ENCODE measurements at places on chromosomes 6 and 20.
A peak's percentile ranks its signal among the peaks of the same experiment; 100 is the strongest.

DNA sequence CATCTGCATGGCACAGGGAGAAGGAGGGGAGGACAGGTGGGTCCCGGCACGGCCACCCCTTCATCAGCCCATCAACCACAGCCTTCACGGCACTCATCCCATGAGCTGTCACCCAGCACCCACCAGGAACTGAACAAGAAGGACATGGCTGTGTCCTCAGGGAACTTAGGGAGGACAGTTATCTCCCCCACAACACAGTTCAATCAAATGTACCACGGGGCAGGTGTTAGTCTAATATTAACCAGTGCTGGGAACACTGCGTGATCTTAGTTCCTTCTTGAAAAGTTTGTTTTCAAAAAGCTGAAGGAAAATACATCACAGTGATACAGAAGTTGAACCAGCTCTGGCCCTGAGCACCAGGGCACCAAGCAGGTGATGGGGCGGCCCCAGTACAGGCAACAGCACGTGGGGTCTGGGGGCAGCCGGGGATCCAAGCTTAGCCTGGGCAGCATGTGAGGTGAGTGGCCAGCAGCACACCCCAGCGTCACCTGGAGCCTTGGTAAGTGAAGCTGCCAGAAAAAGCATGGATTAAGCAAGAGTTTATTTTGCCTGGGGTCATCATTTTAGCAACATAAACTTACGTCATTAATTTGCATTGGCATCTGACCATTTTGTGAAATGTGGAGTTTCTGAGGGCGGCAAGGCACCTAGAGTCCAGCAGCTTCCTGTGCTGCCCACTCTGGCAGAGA lies 35.5 kb upstream of the AFDN start:
- DNase-seq: no peak

- no peak for DNase-seq
These were observed 103.3 kb upstream of the DST start for GRCh38 chr6:56745971-56746370.

- DNase-seq: no peak
These were observed 6.4 kb downstream of the CEP43 start for GRCh38 chr6:167005350-167006159.

DNA sequence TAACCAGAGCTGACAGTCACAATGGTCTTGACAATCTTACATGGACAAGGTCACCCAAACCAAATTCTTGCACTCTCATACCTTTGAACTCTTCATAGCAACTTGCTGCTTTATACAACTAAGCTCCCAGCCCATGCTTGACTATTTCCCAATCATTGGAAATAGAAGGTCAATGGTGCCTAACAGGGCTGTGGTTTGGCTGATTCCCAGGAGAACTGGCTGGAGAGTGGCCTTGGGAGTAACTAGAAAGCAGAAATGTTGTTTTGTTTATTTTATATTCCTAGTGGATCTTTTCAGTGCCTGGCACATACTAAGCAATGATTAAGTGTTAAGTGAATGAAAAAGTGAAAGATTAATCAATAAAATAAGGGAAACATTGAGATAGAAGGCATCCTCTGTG lies 3.0 kb downstream of the SPINT4 start:
- no peak for DNase-seq

GRCh38 chr20:53833333-53834061 lies 236.9 kb downstream of the BCAS1 start:
- no peak for DNase-seq

DNA sequence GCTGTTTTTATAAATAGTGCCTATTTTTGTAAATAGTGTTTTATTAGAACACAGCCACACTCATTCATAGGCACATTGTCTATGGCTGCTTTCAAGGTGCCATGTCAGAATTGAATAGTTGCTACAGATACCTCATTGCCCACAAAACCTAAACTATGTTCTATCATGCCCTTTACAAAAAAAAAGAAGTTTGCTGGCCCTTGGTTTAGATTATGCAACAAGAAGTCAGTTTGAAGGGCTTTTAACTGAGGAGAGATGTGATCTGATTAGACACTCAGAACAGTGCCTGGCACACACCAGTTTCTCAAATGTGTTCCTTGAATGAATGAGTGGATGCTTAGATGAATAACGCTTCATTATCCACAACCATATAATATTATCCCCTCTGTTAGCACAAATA lies 366.1 kb downstream of the MAFB start:
- DNase-seq: no peak

DNA sequence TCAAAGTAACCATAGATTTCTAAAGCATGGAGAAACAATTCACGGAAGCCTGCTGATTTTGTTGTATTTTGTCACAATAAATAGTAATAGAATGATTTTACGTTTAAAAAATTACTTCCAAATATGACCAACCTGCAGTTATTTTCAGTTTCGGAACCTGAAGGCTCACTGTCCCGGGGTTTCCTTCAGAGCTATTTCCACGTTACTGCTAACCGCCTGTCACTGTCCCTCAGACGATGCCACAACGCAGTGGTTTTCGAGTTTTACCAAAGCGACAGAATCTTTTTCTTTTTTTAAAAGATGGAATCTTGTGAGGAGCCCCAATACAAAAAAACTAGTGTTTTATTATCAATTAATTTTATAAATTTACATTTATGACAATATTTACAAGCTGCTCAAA lies 40.5 kb downstream of the PSMG4 start:
- no peak for DNase-seq

- peak; percentile 37 for DNase-seq
These were observed 58.0 kb upstream of the TMEM200A start for GRCh38 chr6:130307752-130308361.

DNA sequence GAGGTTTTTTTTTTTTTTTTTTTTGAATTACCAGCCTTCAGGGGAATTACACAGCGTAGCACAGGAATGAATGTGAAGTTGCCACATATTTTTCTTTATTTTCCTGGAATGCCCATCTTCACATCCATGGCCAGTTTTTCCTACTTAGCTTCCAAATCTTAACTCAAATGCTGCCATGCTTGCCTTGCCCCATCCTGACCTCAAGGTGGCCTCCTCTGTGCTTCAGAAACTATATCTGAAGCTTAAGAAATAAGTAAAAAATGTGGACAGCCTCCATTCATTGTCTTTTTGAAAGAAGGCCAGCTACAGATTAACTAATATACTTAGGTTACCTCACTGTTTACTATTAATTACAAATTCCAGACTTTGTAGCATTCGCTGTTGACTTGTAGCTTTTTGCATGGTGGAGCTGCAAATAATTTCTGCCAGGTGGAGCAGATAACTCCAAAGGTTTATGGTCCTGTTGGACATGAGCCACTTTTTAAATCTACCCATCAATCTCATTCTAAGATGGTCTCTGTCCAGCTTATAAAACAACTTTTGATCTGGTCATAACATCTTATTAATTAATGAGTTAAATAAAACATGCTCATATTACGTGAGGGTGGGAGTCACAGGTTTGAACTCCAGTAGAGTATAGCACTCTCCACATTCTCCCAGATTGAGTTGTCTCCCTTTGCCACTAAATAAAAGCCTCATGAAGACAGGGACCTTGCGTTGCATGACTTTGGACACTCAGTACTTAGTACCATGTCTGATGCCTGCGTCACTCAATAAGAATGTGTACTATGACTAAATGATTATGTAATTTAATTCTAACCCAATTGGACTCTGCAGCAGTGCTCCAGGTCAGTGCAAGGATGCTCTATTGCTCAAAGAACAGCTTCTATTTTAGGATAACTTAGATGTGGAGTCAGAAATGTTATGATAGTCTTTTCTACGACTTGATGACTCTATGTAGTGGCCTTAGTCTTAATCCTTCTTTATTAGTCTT lies 678.6 kb upstream of the CITED2 start:
- DNase-seq: no peak

DNA sequence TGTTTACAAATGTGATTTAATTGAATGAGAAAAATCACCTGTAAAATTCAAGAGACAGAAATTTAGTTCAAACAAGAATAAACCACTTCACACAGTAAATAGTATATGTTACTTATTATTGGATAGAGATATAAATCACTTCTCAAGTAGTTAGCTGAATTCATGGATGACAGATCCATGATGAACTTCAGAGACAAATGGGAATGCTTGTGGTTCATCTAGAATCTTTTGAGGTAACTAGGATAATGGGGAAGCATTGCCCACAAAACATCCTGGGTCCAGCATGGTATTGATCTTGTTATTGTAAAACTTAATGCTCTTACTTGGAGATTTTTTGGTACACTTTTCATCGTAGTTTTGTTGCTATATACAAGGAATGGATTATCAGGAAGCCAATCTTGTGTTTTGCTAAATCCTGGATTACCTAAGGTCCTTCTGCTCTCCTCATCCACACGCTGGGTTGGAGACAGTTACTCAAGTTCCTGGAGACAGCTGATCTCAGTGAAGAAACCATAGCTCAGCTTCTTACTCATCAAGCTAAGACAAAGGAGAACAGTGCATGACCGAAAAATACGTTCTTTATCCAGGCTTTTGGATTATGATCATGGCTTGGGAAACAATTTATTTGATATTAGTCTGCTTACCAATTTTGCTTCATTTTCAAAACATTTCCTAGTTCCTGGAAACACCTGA lies 142.5 kb upstream of the PREP start:
- no peak for DNase-seq

GRCh38 chr20:36975099-36975818 lies 23.8 kb upstream of the SAMHD1 start:
- peak; percentile 68 for DNase-seq

DNA sequence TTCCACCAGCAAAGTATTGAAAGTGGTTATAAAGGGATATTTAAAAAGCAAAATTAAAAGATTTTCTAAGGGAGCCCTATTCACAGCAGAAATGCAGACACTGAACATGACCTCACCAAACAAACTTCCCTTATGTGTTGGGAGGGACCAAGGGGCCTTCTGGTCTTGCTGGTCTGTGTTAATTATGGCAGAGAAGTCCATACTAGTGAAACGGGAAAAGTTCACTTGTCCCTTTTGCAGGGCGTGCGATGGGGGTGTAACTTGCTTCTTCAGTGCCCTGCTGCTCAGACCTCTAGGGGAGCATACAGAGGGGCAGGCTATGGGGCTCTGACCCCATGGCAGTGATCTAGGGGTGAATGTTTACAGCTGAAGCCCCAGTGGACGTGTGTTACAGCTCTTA lies 53.0 kb upstream of the ZNF337 start:
- DNase-seq: no peak

DNA sequence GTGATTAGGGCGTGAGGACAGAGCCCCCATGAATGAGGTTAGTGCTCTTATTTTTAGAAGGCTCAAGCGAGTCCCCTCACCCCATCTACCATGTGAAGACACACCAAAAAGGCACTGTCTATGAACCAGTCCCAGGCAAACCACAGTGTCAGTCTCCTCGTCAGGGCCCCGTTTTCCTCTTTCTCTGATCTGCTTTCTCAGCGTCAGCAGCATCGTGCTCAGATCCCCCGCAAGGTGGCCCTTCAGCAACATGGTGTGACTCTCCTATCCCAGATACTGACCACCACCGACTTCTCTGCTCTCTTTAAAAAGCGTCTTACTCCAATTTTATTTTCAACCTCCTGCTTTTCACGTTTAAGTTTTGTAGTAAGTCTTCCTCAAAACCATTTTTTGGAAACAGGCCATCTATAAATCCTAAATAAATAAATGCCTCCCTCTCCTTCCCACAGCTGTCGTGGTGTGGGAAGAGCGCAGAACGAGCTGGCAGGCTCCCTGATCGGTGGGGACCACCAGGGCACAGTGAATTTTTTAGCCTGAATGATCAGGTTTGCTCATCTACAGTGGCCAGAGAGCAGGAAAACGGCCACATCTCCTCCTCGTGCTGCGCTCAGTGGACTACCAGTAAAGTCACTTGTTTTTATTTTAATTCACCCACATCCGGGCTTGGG lies 113.1 kb downstream of the BMP7 start:
- DNase-seq: no peak

DNA sequence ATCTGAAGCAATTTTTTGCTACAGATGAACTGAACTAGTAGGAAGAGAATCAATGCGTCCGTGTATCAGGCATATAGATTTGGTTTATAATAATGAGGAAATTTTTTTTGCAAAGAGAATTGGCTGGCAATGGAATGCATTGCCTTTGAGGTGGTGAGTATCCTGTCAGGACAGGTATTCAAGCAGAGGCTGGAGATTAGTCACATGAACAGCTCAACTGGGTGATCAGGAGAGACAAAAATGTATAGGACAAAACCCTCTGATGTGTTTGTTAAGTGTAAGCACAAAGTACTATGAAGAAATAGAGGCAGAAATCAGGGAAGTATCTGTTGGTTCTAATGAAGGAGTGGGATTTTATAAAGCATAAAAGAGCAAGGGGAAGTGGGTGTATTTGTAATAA lies 80.5 kb downstream of the ISM1 start:
- no peak for DNase-seq

- DNase-seq: no peak
These were observed 105.5 kb downstream of the IPCEF1 start for GRCh38 chr6:154251116-154251515.

GRCh38 chr6:169654598-169655391 lies 47.0 kb downstream of the WDR27 start:
- peak; percentile 64 for DNase-seq

- DNase-seq: no peak
These were observed 511 bp upstream of the CLIC1 start for GRCh38 chr6:31736768-31737314.

DNA sequence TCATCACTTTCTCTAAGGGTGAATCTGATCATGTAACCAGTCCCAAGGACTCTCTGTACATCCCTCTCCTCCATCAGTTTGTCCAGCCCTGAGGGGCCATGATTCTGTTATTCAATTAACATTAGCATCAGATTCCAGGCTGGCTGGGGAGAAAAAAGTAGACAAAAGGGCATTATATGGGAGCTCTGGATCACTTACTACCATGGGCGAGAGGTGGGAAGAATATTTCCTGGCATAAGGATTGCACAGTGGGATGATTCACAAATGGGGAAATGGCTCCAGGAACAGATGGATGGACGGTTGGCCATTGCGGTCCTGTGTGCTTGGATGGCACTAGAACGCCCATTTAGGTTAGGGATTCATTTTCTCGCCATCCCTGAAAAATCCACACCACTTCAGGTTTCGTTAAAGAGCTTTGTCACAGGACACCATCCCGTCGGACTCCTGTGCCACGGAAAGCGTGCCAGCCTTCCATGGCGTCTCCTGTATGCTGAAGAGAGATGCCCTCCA lies 112.6 kb downstream of the THBS2 start:
- no peak for DNase-seq

- DNase-seq: no peak
These were observed 284.5 kb downstream of the UST start for GRCh38 chr6:149031201-149031858.

DNA sequence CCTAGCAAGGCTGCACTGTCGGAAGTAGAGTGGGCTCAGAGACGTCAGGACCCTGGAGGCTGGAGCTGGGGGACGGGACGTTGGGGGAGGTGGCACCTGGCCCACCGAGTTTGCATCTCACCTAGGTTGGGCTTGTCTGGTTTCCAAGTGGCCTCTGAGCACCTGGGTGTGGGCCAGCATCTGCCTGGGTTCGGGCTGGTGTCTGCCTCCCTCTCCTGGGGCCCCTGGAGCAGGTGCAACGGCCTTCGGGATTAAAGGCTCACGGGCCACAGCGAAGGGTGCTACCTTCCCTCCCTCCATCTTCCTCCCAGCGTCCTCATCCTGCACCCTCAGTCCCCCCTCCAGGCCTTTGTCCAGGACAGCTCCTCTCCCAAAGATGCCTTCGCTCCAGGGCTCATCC lies 6.0 kb downstream of the HRH3 start:
- DNase-seq: no peak
